ENCODE measurements at places on chromosomes 16 and 17. TPM values are rescaled to one million over a fixed set of nuclear protein-coding genes. Genes with fewer than 3 reads are reported as not detected.

Gene STH
- not detected for total RNA-seq

Gene DNASE1L2
- 2.2 TPM for total RNA-seq

Gene RAB37
- total RNA-seq, result 12.1 TPM

Gene DOC2B
- total RNA-seq, result 0.30 TPM

Gene TMEM101
- 29.5 TPM for total RNA-seq

Gene FN3K
- 3.6 TPM for total RNA-seq

Gene NDE1
- total RNA-seq, result 97.7 TPM

Gene TMEM186
- total RNA-seq, result 15.6 TPM

Gene RAPGEFL1
- total RNA-seq, result 11.6 TPM

Gene CA5A
- not detected for total RNA-seq

Gene LGALS9
- total RNA-seq, result 35.1 TPM

Gene CALB2
- not detected for total RNA-seq

Gene OR4D1
- 0.09 TPM for total RNA-seq

Gene MYH2
- total RNA-seq, result not detected

Gene ATPAF2
- total RNA-seq, result 29.9 TPM

Gene AGRP
- not detected for total RNA-seq

Gene CARD14
- total RNA-seq, result not detected

All from activated T-helper 2 cell treated with anti-CD3 and anti-CD28 coated beads, Interferon-gamma antibody, Interleukin-2, Interleukin-4, amounts not matched to agents 10 μg/mL and 5 μg/mL and 100 μg/mL, durations not matched to agents 14 hours and 24 hours and 36 hours (primary cell).